Activated CD4-positive, alpha-beta T cell treated with anti-CD3 and anti-CD28 coated beads, Interleukin-2, amount 50 U/mL, for 48 hours (primary cell): ENCODE measurements at places on chromosomes 13 and 19.

GRCh38 chr19:41701401-41702075 lies 6.9 kb upstream of the CEACAM5 start:
- no peak for DNase-seq

GRCh38 chr19:56683116-56683515 lies 11.6 kb upstream of the ZNF835 start:
- DNase-seq: no peak

DNA sequence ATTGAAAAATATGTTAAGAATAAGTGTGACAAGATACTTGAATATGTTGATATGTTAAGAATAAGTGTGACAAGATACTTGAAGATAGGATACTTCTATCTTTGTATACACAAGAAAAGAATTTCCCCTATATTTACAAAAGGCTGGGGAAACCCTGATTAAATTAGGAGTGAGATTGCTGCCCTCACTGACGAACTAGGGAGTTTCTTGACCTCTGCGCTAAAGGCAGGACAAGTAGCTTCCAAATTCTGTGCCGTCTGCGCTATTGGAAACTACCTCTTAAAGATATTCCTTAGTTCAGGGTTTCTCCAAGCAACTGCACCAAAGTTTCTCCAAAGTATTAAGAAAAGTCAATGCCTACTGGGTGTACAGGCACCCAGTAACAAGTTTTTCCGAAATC lies 730 bp downstream of the ZNF260 start:
- no peak for DNase-seq

- DNase-seq: no peak
Observed at GRCh38 chr19:51810223-51810622, 15.3 kb downstream of the FPR3 start.

DNA sequence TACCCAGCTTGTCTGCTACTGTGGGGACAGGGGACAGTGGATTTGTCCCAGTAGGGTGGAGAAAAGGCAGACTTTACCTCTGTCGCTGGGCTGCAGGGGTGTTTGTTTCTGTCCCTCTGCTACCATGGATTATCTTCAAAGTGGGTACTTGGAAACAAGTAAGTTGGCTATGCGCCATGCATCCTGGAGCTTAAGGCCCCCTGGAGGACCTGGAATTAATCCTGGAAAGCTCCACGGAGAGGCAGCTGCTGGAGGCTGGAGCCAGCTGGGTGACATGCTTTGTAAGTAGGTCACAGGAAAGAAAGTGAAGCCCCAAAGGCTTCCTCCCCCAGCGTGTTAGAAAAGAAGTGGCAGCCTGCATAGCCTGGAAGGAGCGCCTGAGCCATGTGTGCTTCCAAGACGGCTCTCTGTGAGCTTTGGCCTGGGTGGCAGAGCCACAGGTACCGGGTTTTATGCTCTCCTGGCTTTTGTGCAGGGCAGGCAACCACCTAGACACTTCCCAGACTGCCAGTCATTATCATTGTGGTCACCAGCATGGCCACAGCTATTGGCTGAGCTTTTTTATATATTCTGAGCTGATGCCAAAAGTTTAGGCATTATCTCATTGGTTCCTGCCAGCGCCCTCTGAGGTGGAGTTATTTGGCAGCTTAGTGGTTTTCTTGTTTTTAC lies 9.5 kb downstream of the B3GLCT start:
- no peak for DNase-seq

DNA sequence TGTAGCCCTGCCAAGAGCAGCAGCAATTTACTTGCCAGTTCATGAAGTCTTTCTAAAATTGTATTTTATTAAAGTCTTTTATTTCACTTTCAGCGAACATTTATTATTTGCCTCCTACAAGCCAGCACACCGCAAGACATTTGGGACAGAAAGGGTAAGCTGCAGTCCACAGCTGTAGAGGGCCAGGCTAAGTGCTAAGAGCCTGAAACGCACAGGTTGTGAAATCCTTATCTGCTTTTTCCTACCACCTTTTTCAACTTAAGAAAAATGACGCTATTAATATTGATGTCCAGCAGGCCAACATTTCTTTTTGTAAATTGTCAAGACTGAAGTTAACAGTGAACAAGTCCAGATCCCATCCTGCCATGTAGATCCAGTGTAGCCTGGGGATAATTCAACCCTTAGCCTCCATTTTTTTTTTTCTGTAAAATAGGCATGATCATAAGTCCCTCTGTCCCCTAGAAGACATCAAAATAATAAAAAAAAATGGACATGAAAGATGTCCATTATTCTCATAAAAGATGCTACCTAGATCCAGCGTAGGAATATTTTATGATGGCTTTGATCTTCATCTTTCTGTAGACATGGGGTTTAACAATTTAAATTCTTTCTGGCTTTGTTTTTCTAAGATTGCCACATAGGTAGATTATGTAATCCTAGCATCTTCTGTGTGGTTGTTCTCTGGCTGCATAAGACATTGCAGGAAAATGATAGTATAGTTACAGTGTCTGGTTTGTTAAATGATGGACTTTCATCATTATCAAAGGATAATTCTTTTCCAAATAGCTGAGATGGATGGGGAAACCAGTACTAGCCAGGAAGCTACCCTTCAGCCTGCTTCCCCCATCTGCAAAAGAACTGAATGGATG lies 128.4 kb downstream of the SHISA2 start:
- DNase-seq: no peak

GRCh38 chr13:28819046-28819730 lies 951 bp upstream of the MTUS2 start:
- DNase-seq: no peak

- no peak for DNase-seq
Observed at GRCh38 chr19:28394725-28395124, 818.2 kb downstream of the UQCRFS1 start.

DNA sequence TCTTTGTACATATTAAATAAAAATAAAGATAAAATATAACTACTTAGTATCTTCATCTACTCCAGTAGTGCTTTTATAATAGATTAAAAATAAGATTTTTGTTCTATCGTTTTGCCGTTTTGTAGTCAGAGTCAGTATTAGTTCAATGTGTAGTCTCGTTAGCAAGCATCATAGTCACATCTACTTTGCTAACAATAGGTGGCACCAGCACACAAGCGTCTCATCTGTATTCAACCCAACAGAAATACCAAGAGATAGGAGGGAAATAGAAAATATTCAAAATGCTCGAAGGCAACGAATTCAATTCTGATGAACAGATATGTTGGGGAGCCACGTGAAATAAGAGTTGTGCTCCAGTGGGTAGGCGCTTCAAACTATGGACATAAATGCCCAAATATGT lies 21.4 kb upstream of the MICU2 start:
- DNase-seq: no peak

DNA sequence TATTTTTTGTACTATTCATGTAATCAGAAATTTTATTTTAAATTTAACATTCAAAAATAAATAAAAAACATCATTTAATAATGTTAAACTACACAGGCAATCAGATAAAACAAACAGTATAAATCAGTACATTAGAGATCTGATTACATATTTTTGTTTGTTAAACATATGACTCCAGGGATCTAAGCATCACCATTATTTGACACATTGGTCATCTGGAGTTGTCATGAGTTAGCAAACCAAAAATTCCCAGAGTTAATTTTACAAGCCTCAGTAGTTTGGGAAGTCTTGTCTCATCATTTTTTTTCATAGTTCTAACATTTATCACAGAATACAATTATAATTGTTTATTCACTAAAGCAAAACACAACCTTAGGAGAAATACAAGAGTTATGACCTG lies 770.8 kb upstream of the SLITRK6 start:
- DNase-seq: no peak

DNA sequence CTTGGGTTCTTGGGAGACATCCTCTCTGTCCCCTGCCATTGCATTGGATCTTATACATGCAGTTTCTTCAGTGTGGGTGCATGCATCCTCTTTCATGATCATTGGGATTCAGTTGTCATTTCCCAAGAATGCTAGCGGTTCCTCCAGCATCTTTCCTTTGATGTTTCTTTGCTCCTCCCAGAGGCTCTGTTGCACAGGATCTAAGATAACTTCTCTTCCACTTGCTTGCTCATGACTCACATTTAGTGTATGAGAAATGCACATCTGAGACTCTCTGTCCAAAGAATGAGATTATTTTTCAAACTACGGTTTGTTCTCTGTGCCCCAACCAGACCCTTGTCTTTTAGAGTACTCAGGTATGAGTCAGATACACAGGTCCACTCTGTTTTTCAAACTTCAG lies 197.1 kb downstream of the NDFIP2 start:
- no peak for DNase-seq

GRCh38 chr13:99469041-99469440 lies 32.2 kb upstream of the TM9SF2 start:
- no peak for DNase-seq

GRCh38 chr13:52455677-52456041 lies 381 bp downstream of the CKAP2 start:
- DNase-seq: peak; percentile 83

- no peak for DNase-seq
Observed at GRCh38 chr19:57434386-57435061, 601 bp upstream of the ZNF749 start.

DNA sequence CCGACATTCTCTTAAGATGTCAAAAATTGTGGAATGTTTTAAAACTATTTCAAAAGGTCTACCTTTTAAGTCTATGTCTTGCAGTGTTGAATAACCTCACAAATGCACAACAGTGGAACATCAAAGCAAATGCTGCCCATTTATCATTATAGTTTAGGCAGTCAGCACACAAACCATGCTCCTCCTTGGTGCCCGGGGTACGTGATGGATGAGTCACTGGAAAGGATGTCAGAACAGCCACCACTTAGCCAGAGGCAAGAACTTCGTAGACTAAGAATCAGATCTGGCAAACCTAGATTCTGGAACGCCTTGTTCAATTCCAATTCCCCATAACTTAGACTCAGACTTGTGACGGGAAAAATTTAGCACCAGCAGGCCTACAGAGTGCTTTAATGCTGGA lies 343.6 kb downstream of the FGF9 start:
- DNase-seq: no peak

DNA sequence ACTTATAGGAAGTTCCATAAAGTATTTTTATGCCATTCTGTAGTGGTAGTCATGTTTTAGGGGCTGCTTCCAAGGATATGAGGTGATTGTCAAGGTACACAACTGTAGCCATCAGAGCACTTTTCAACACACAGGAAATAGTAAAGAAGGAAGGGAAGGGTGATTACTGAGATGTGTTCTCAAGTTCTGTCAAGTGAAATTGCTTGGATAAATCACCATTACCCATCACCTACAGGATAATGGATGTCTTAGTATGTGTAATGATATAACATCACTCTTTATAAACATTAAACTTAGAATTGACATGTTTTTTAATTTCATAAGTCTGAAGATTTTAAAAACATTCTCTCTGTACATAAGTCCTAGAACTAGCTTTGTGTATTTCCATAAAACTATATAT lies 487.9 kb downstream of the DCT start:
- no peak for DNase-seq

GRCh38 chr13:51678420-51678819 lies 94.2 kb downstream of the WDFY2 start:
- DNase-seq: no peak

DNA sequence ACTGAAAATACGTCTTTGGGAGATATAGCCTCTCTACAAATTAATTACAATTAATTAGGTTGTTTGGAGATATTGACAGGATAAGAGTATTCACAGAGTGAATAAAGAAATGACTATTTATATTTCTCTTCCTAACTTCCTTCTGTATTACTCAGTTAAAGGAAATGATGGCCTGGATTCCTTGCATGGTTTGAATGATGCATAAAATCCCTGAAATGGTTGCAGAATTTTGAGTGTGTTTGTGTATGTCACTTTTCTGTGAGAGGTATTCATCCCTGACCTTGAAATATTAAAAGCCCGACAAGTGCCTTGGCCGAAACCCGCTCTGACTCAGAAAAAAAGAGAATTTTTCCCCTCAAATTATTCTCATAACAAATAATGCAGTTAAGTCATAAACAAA lies 90.0 kb downstream of the PDS5B start:
- DNase-seq: no peak

GRCh38 chr13:75391432-75392100 lies 90.4 kb downstream of the TBC1D4 start:
- no peak for DNase-seq

DNA sequence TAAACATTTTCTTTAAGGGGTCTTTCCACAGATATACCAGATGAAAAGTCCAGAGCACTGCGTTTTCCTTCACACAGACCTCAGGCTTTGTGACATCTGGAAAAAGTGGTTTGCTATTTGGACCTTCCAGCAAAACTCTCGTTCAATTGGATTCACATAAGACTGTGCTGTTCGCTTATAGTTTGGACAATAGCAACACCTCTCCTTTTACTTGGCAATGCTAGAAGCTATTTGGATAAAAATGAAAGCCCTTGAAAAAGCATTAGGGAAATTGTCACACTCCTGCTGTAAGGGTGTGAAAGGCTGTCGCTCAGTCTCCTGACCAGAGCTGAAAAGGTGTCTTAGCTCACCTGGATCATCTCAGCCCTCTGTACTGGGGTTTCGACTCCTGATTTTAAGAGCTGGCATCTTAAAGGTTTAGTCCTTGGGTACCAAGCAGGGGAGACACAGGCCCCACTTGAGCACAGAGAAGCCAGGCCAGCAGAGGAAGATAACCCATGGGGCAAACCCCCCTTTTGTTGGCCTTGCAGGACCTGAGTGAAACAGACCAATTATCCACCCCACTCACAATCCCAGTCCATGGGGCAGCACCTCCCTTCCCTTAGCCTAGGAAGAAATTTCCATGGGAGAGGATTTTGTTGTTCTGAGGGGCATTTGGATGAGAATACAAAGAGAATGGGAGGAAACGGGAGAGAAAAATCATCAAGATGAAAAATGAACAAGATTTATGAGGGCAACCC lies 257.6 kb downstream of the DLEU7 start:
- no peak for DNase-seq

DNA sequence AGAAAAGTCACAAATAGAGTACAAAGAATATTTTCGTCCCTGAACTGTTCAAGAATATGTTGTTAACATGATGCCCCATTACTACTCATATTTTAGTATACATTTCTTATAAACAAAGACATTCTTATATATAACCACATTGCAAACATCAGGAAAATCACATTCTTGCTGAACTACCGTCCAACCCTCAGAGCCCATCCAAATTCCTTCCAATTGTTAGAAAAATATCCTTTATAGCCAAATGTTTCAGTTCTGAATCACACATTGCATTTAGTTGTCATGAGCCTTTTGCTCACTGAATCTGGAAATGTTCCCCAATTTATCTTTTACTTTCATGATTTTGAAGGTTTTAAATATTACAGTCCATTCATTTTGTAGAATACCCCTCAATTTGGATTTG lies 467.8 kb upstream of the ARGLU1 start:
- DNase-seq: no peak

- no peak for DNase-seq
Observed at GRCh38 chr19:54351474-54351873, 12.5 kb upstream of the LILRA4 start.

DNA sequence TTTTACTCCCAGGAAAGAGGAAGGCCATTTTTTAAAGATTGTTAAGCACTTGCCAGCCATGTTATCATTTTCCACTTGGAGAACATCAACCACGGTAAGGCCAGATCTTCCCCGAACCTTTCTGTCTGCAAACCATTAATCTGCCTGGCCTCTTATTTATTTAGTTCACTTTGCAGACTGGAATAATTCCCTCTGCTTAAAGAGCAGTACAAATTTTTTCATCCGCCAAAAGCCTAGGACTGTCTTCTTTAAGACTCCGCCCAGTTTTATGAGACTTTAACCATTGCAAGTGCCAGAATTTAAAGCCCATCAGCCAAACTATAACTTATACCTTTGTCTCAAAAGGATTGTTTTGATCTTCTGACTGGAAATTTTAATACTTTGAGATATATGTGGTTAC lies 426.3 kb downstream of the KCTD12 start:
- DNase-seq: no peak
